ENCODE measurements at places on chromosomes 7 and 10.

GRCh38 chr10:69285699-69286098 is 7.4 kb downstream of the HK1 start:
- no peak for DNase-seq

GRCh38 chr10:97708976-97709946 is 4.3 kb upstream of the MARVELD1 start:
- DNase-seq, result peak; percentile 62

DNA sequence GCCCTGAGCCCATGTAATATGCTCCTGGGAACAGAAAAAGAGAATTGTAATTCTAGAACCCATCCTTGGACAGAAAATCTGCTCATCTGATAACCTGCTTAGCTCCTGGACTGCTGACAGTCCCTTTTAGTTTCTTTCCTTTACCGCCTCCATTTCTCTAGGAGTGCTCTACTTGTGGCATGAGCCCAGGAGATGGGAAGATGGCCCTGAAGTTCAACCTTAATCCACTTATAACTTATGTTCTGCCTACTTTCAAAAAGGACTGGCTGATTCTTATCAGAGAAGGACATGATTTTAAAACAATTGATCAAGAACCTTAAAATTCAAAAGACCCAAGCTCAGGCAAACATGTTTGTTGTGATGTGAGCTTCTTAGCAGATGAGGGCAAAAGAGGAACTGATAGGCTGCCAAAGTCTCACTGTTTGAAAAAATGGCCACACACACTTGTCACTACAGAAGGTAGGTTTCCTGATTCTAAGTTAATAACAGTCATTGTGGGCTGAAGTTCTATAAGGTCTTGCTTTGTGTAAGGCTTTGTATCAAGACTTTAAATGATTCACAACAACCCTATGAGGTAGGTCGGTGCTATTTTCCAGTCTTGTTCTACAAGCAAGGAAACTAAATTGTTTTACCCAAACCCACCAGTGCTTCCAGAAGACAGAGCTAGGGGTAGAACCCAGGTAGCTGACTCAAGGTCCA is 94.3 kb upstream of the AFAP1L2 start:
- DNase-seq, result no peak

DNA sequence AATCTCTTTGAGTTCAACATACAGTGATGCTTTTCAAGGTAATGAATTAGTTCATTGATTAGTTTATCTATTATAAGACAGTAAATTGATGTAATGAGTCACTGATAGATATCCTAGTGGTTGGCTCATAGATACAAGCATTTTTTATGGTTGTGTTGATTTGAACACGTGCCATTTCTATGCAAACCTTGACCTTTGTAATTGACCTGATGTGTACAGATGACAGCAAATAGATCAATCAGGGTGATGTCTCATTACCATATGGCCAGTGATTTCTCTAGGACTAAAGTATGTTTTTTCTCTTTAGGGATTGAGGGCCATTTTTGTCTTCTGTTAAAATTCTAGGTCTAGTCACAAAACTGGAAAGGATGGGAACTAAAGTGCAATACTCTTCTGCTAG is 760.3 kb upstream of the GALNT17 start:
- no peak for DNase-seq

DNA sequence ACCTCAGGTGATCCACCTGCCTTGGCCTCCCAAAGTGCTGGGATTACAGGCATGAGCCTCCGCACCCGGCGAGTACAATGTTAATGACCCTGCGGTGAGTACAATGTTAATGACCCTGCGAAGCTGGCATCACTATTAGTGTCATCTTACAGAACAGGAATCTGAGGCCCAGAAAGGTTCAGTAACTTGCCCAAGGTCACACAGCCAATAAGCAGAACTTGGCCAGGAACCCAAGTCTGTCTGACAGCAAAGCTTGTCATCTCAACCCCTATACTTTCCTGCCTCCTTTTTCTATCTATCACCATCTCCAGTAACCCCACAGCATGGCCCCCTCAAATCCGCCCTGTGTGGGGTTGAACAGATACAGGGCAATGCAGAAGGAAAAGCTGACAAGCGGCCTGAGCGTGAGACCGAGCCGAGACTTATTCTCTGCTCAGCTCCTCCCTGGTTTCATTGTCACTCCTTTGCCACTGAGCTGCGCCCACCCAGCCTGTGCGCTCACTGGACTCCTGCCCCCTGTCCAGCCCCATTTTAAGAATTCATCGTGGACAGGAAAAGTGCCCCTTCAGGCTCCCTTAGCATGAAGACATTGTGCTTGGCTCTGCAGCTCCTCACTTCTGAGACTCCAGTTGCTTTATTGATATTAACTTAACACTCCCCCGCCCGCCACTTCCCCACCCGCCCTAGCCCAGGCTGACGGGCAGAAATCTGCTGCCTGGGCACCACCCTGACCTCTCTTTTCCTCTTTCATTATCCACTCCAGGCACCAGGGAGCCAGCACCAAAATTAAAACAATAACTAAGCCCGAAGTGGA is 58.1 kb upstream of the LBX1 start:
- no peak for DNase-seq

- DNase-seq, result peak; percentile 79
Measured at GRCh38 chr7:116525298-116525912, 569 bp downstream of the CAV1 start.

DNA sequence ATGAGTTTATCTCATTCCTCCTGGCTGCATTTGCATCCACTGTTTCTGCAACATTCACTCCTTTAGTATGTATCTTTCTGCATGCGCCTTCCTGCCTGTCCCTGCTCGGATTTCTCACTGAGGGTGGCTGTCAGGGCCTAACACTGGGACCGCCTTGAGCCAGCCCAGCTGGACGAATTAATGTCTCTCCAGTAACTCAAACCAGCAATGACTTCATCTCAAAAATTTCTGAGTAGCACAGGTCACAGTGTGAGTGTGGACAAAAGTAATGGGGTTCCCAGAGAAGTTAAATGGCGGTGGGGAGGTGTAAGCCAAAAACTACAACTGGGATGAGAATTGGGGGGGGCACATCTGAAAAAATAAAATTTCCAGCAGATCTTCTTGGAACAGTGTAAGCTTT is 444.0 kb upstream of the MGMT start:
- DNase-seq, result no peak

- DNase-seq, result no peak
Measured at GRCh38 chr7:129144834-129145668, 544 bp downstream of the TSPAN33 start.

GRCh38 chr7:113784956-113785355 is 133.9 kb downstream of the PPP1R3A start:
- no peak for DNase-seq

- peak; percentile 82 for DNase-seq
Measured at GRCh38 chr7:26865094-26865388, 651 bp upstream of the SKAP2 start.

DNA sequence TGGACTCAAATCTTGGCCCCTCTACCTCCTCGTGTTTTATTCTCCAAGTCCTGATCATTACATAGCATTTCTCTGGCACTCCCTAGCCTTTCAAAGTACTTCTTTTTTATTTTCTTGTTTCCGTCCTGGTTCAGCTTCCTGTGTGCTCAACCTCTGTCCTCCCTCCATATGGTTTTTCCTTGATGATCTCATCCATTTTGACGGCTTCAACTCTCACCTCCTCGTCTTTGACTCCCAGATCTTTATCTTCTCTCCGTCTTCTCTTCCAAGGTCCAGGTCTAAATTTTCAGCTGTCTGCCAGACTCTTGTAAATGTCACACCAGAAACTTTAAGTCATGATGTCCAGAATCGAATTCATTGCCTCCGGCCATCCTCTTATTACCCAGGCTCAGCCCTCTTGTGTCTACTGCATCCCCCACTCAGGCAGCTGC is 23.3 kb upstream of the GFRA1 start:
- no peak for DNase-seq

DNA sequence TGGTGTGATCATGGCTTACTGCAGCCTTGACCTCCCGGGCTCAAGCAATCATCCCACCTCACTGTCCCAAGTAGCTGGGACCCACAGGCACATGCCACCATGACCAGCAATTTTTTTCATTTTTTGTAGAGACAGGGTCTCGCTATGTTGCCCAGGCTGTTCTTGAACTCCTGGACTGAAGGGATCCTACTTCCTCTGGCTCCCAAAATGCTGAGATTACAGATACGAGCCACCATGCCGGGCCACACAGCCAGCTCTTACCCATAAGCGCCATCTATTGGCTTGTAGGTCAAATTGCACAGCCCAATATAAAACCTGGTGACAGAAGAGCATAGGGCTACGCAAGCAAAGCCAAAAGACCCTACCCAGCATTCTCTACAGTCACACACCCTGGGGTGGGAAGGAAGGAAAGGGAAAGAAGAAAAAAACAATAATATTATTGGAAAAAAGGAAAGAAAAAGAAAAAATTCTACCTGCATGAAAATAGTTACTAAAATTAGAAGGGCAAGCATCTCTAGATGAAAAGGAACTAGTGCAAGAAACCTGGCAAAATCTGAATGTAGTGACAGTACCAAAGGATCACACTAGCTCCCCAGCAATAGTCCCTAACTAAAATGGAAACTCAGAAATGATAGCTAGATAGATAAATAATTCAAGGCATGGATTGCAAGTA is 29.4 kb upstream of the AMPH start:
- DNase-seq, result peak; percentile 62

All from lower lobe of right lung (tissue), 2 donors.